Epithelial cell of proximal tubule (primary cell): ENCODE measurements at places on chromosomes 3 and 15. TPM values are rescaled to one million over a fixed set of nuclear protein-coding genes. Genes with fewer than 3 reads are reported as not detected.

DNA sequence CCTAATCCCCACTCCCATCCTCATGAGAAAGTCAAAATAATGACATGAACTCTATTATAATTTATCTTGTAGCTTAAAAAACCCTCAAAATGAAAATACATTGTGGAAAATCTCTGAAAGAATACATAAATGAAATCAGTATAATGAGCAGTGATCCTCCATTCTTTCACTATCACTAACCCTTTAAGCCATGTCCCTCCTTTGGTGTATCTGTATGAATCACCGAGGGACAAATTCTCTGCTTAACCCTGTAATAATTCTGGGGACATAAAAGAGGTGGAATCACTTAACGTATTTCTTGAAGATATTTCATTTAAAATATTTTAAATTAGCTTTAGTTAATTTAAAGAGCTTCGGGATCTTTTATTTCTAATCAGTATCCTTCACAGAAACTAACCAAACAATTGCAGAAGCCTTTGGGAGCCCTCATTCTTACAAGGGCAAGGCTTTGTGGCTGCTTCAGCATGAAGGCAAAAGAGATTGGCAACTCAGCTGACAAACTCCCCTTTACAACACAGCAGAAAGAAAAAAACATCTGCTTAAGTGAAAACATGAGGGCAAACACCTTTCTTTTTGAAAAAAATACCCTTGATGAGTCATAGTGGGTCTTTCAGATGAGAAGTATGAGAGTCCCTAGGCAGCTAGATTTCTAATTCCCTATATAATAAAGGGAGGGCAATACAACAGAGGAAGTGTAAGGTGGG is 44.0 kb upstream of the ALCAM start:
- DNase-seq, result no peak

DNA sequence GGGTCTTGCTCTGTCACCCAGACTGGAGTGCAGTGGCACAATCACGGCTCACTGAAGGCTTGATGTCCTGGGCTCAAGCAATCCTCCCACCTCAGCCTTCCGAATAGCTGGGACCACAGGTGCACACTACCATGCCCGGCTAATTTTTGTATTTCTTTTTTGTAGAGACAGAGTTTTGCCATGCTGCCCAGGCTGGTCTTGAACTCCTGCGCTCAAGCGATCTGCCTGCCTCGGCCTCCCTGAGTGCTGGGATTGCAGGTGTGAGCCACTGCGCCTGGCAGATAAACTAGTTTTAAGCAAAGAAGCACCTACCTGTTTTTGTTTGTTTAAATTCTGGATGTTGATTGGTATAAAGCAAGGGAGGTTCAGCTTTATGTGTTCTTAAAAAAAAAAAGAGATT is 170.6 kb upstream of the GOLIM4 start:
- no peak for DNase-seq

GRCh38 chr3:167066977-167067786 is 312.9 kb downstream of the ZBBX start:
- no peak for DNase-seq

GRCh38 chr15:43922021-43922420 is 95.2 kb downstream of the WDR76 start:
- no peak for DNase-seq

CGGBP1 gene
- 34.8 and 35.1 TPM in 2 replicates for total RNA-seq

NMB gene
- total RNA-seq, result 16.1 and 17.4 TPM in 2 replicates

GRCh38 chr3:108525971-108526370 is 15.6 kb upstream of the MYH15 start:
- DNase-seq, result no peak

CNBP gene
- total RNA-seq, result 292 and 372 TPM in 2 replicates

ATP8B4 gene
- not detected in 2 replicates for total RNA-seq

DNA sequence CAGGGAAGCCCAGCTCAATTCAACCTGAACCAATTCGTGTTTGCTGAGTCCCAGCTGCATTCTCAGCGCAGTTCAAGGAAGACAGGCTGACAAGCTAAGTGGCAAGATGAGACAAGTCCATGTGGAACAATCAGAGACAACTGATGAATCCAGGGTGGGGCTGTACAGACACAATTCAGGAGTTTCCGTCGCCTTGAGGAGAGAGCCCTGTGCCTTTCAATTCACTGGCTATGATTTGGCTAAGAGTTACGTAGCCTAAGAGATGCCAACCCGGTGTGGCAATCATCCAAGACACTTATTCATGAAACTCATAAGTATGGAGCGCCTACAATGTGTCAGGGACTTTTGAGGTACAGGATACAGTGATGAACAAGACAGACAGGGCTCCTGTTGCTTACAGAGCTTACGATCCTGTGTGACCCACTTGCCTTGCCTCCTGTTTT is 15.5 kb upstream of the ZBED2 start:
- DNase-seq, result no peak

DNA sequence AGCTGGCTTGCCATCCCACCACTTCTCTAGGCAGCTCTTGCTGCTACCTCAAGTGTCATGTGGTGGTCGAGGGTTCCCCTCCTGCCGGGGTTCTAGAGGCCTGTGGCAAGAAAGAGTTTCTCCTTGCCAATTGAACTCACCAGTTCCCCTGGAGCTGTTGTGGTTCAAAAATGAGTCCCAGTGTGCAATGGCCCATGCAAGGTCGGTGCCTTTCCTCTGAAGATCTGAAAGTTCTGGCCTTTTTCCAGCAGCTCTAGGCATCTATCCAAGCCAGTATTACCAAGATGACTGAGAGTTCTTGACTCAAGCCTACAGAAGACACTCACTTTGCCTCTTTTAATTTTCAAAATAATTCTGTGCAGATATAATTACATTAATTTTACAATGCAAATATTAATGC is 163.6 kb downstream of the KCNMB2 start:
- DNase-seq, result peak; percentile 44

GRCh38 chr15:75669191-75669878 is 21.6 kb downstream of the SNX33 start:
- DNase-seq, result no peak

DNA sequence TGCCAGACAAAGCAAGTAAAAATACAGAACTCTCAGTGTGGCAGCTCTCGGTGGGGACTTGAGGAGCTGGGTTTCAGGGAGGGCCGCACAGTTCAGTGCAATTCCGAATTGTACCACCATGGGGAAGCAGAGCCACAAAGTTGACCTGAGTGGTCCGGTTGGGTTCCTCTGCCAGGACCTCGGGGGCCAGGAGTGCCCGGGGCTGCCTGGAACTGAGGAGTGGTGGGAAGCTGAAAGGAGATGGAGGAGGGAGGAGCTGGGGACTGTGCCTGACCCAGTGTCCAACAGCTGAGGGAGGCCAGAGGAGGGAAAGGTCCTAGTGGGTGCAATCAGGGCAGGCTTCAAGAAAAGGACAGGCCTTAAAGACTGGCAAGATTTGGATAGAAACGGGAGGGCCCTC is 32.2 kb upstream of the TRH start:
- DNase-seq, result no peak

DNA sequence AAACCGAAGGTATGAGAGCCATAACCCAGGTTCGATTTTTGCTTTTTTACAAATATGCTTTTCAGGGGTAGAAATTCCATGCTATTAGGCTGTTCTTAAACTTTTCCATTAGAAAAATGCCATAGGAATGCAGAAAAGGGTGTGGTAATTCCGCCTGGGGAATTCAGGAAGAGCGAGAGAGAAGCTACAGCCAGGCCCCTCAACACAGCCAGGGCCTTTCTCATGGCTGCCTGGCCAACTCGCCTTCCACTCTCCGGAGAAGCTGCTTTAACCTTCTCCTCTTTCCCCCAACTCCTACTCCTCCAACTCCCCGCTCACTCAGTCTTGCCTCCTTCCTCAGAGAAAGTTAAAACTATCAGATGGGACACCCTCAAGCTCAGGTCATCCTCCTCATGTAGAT is 9.1 kb upstream of the TICRR start:
- no peak for DNase-seq
